Placental pericyte (primary cell): ENCODE measurements at places on chromosomes 6 and 20. TPM values are rescaled to one million over a fixed set of nuclear protein-coding genes. Genes with fewer than 3 reads are reported as not detected.

The OOEP gene
- 0.72 and 0.88 TPM in 2 replicates for total RNA-seq

The TRIM27 gene
- total RNA-seq, result 65.1 and 96.5 TPM in 2 replicates

The MYO6 gene
- 9.0 and 11.0 TPM in 2 replicates for total RNA-seq

The SLC24A3 gene
- total RNA-seq, result 0.44 and 0.86 TPM in 2 replicates

The DSP gene
- 0.22 and 10.0 TPM in 2 replicates for total RNA-seq

The SLC35D3 gene
- 0.14 TPM in 1 of 2 replicates, not detected in the other for total RNA-seq
